Thymus (tissue), 14 donors: ENCODE measurements at places on chromosomes 2 and 18. TPM values are rescaled to one million over a fixed set of nuclear protein-coding genes. Genes with fewer than 3 reads are reported as not detected.

The LOXHD1 gene
- 0.24 TPM for total RNA-seq

The ACMSD gene
- not detected for total RNA-seq

The CFC1 gene
- 11.4 TPM for total RNA-seq

The B3GNT7 gene
- 2.2 TPM for total RNA-seq

The IL1B gene
- 3.4 TPM for total RNA-seq

The PIK3C3 gene
- 54.4 TPM for total RNA-seq

The IMPACT gene
- 17.1 TPM for total RNA-seq
